ENCODE measurements at places on chromosomes 2 and 18.

- DNase-seq: peak; percentile 53
Observed at GRCh38 chr18:24669015-24669414, 208.6 kb downstream of the HRH4 start.

- no peak for DNase-seq
Observed at GRCh38 chr2:138447889-138448570, 53.5 kb upstream of the SPOPL start.

DNA sequence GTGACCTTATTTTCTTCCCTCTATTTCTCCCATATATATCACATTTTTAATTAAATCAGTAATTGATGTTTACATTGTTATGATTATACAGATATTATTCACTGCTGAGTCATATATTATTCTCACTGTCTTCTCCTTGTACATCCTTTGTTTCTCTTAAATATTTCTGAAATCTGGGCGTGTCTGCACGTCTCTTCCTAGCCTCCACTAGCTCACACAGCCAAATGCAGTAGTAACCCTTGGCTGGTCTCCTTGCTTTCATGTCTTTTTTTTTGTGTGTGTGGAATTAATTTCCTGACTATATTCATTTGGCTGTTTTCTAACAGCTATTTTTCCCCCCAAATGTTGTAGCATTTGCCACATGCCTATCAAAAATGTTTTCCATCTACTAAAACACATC, 15.8 kb downstream of the CCNYL1 start:
- DNase-seq: no peak

DNA sequence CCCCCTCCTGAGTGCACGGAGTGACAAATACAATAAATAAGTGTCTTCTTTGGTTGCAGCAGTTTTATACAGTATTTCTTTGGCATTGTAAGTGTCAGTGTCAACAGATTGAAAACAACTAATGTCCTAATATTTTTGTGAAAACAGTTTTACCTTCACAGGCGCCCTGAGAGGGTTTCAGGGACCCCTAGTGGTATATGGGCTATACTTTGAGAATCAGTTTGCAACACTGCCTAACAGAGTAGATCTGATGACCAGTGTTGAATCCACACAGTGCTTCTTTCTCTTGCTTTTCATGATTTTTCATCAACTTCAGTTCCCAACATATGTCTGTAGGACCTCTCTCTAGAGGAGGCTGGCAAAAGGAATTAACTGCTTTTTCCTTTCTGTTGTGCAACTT, 162.2 kb downstream of the PRPF40A start:
- no peak for DNase-seq

DNA sequence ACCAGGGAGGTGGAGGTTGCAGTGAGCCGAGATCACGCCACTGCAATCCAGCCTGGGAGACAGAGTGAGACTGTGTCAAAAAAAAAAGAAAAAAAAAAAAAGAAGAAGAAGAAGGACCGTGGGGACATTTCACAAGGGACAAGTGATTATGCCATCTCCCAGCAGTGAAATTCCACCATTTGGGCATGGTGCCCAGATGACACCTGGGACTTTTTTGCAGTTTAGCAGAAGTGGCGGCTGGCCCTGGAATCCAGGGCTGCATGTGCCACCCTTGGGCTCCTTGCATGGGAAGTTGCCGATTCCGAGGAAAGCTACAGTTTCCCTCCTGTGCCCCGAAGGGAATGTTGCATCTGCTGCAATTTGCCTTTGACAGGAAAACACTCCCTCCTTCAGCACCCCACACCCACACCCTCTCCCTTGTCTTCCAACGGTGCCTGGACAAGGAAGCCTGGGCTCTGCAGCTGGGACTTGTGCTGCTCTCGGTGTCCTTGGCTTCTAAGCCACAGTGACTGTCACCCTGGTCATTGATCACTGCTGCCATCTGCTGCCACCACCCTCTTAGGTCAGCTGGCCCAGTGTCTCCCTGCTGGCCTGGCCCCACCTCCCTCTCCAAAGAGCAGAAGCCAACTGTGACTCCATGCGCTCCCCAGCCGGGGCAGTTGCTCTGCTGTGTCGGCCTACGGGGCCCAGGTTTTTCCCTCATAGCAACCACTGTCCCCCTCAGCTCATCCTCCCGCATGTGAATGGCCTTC, 56.4 kb upstream of the LRRC30 start:
- DNase-seq: no peak

- no peak for DNase-seq
Observed at GRCh38 chr2:159186462-159186861, 100.0 kb downstream of the WDSUB1 start.

GRCh38 chr2:50491541-50492476, 540.1 kb downstream of the NRXN1 start:
- no peak for DNase-seq

DNA sequence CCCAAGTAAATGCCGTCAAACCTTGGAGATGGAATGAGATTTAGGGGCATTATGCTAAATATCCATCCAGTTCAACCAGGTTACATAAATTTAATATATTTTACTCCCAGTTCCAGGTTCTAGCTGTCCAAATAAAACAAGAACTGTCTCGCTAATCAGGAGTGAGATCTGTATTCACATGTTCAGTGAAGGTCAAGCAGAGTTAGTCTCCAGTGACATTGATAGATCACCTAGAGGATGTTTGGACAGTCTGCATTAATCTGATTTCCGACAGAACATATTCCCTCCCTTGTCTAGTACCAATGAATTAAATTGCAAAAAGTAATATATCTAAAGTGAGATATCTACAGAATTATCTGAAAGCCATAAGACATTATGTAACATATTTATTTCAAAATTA, 979.4 kb upstream of the CNTNAP5 start:
- DNase-seq: no peak

DNA sequence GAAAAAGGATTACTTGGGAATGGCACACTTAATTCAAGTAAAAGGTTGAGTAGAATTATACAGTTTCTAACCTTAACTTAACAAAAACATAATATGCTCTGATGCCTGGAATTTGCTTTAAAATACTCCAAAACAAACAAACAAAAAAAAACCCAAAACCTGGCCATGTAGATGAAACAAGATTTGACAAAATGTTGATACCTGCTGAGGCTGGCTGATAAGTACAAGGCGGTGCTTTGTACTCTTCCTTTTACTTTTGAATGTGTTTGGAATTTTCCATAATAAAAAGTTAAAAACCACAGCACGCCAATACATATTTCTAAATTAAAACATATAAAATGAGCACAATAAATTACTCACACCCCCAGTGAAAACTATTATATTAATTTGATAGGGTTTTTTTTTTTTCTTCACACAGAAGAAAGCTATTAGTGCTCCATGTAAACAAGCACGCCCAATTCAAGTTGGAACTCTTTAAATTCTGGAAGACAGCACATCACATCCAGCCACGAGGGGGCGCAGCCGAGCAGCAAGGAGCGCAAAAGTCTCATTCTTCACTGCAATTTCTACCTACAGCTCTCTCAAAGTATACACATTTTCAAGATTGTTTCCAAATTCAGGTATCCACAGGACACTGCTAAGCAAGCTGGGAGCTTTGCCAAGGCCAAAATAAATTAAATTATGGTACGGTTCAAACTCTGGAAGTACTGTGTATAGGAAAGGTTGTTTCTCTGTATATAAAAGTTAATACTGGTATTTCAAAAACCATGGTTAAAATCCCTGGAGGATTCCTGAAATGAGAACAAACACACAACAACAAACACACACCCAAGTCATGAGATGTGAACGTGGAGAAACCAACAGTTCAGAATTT, 7.5 kb downstream of the SERTAD2 start:
- DNase-seq: peak; percentile 87

- no peak for DNase-seq
Observed at GRCh38 chr2:45153121-45153520, 143.9 kb upstream of the SIX2 start.

GRCh38 chr18:28086670-28087552, 90.0 kb downstream of the CDH2 start:
- DNase-seq: peak; percentile 26

DNA sequence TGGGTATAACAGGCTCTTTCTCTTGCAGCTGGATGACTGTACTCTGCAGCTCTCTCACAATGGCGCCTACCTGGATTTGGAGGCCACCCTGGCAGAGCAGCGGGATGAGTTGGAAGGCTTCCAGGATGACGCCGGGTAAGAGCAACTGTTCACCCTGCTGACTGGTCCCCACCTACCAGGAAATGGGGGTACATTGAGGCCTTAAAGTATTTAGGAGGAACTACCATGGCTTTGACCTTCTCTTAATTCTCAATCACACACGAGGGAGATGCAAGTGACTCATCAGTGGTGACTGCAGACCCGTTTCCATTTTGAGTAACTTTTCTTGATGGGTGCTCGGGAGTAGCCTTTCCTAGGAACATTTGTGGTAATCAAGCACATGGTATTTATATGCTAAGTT, 58.0 kb downstream of the FHOD3 start:
- DNase-seq: no peak

DNA sequence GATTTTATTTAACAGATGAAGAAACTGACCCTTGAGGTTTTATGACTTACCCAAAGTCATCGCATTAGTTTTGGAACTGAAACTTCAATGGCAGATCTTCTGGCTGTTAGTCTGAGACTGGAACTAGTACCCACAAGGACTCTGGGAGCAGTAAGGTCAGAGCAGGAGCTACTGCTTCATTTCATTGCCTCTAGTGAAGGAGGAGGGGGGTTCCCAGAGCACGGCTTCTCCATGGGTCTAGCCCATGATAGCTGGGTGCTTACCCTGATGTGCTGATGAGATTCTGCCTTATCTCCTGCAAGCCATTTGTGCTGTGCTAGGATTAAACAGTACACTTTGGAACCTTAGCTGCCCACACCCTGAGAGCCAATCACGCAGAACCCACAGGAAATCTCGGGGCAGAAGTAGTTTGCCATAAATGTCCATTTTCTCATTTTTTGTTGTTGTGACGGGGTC, 5.4 kb upstream of the RNASEH1 start:
- DNase-seq: no peak

DNA sequence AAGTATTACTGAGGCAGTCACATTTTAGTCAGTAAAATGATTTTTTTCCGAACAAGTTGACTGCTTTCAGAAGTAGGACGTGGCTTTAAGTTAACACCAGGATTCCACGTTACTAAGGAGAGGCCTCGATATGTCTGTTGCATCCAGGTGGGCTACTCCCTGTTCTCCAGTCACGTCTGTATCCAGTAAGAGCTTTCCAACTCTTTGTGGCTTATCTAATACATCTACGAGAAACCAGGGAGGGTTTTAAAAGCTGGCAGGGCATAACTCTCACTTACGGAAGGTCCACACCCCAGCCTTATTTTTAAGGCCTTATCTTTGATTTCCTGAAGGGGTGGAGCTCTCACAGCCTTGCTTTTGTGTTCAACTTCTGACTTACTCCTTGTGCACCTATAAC, 99.2 kb downstream of the SLC8A1 start:
- no peak for DNase-seq

- DNase-seq: no peak
Observed at GRCh38 chr2:24077879-24078278, 1.8 kb upstream of the SF3B6 start.

DNA sequence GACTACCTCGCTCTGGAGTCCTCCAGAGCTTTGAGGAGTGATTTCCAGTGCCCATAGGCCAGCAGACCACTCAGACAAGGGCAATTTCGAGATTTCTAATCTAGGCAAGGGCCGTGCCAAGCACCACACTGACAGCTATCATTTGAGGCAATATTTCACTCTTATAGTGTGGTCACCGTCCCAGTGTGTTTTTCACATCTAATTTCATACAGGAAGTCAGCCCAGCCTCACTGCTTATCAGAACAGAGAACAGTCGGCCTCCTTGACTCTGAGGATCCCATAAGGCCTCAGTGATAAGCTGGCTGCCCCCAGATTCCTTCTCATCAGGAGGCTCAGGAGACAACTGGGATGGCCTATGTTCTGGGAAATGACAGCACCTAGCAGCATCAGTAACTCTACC, 581 bp downstream of the CAPN14 start:
- no peak for DNase-seq

DNA sequence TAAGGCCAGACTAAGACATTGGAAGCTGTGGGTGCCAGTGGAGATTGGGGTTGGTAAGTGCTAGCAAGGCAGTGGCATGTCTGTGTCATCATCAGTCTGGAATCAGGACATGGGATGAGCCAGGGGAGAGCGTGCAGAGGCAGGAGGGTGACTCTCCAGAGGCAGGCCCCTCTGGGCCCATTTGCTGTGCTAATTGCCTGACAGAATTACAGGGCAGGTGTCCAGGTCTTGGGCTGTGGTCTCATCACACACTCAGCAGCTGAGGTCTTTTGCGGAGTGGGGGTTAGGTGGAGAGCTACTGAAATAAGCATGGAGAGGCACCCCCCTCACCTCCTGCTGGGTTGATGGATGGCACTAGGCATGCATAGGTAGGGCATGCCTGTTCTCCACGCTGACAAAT, 57.4 kb downstream of the CELF4 start:
- no peak for DNase-seq

GRCh38 chr2:157749684-157750083, 121.0 kb upstream of the ACVR1C start:
- DNase-seq: no peak

- peak; percentile 50 for DNase-seq
Observed at GRCh38 chr2:27573452-27573851, 9.4 kb upstream of the ZNF512 start.

GRCh38 chr2:164913011-164913410, 42.3 kb downstream of the SLC38A11 start:
- DNase-seq: no peak

DNA sequence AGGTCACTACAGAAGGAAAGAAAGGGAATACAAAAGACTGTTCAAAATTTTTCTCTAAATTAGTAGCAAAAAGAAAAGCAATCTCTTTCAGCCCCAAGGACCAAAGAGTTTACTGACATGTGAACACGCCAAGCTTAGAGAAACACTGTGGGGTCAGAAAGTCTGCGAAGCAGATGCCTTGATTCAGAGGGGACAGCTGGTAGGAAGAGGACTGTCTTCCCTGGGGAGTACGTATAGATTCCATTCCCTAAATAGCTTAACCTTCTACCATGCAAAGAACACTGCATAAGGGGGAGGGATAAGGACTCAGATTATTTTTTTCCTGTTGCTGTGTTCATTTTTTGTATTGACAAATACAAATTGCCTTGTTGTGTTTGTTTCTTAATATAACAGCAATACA, 96.1 kb downstream of the IRS1 start:
- no peak for DNase-seq

- no peak for DNase-seq
Observed at GRCh38 chr2:45951025-45951727, 299.7 kb downstream of the PRKCE start.

DNA sequence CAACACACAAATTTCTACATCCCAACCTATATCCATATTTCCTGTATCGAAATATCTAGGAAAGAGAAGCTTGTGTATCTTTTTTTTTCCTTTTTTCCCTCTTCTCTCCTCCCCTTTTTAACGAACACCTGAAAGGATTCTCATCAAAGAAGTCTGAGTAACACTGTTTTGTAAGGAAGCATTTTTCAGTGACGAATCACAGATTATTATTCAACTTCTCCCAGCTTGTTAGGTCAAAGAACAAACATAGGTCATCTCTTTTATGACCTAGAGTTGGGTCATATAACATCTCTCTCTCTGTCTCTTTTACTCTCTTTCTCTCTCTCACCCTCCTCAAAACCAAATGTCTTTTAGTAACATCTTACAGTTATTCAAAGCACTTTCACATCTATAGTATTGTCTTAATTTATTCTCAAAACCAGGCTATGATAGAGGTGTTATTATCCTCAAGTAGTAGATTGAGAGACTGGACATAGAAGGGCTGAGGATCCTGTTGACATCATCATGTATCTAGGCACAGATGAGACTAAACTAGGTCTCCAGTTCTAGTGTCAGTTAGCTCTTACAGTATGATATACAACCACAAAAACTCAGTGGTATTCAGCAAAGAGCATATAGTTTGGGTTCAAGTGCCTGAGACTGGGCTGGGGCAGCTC, 80.1 kb upstream of the SPOPL start:
- no peak for DNase-seq

- DNase-seq: peak; percentile 28
Observed at GRCh38 chr2:84832772-84833461, 48.0 kb downstream of the TRABD2A start.
